ENCODE measurements at places on chromosomes 3 and 15. TPM values are rescaled to one million over a fixed set of nuclear protein-coding genes. Genes with fewer than 3 reads are reported as not detected.
A peak's percentile ranks its signal among the peaks of the same experiment; 100 is the strongest.

MYH15 gene
- 0.07 TPM for total RNA-seq

EOGT gene
- 18.2 TPM for total RNA-seq

BCL6 gene
- 27.7 TPM for total RNA-seq

ERC2 gene
- total RNA-seq: not detected

MESP2 gene
- not detected for total RNA-seq

PARP14 gene
- 70.2 TPM for total RNA-seq

PP2D1 gene
- total RNA-seq: not detected

CYP8B1 gene
- total RNA-seq: 0.09 TPM

ARL8B gene
- total RNA-seq: 48.3 TPM

DNA sequence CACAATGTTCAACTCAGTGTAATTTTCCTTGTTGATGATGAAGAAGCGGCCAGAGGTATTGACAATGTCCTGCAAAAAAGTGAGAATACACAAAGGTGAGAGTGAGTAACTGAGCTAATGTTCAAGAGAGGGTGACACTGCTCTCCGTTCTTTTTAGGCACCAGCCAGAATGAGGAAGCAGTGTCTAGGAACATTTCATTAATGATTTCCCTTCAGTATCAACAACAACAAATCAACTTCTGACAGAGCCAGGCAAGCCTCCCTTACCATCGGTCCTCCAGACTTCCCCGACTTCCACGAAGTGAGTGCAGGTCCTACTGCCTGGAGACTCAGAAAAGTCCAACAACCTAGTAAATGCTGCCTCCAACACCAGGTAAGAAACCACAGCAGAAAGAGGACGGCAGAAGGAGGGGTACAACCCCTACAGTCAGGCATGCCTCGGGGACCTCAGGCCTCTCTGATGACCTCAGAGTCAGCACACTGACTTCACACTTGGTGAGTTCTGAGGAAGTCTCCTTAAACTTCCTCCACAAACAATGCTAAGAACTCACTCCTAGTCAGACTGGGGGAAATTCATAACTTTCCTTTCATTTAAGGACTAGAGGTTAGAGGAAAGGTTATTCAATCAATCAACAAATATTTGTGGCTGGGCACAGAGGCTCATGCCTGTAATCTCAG, 62.7 kb downstream of the NPTN start:
- no peaks in the 10 kb centered on the region for H3K27me3 ChIP-seq
- H3K27ac ChIP-seq: no peak overlapping the region
- no peak overlapping the region for H3K4me3 ChIP-seq
- peaks cover 80% of the 10 kb centered on the region for H3K36me3 ChIP-seq

GRCh38 chr3:142447301-142447851, 461 bp downstream of the XRN1 start:
- peak; percentile 14 for DNase-seq
- H3K4me3 ChIP-seq: peak overlapping the region; percentile 91
- H3K36me3 ChIP-seq: peaks cover 14% of the 10 kb centered on the region
- H3K27me3 ChIP-seq: peaks cover 3% of the 10 kb centered on the region
- H3K4me1 ChIP-seq: peaks cover 16% of the 10 kb centered on the region

DNA sequence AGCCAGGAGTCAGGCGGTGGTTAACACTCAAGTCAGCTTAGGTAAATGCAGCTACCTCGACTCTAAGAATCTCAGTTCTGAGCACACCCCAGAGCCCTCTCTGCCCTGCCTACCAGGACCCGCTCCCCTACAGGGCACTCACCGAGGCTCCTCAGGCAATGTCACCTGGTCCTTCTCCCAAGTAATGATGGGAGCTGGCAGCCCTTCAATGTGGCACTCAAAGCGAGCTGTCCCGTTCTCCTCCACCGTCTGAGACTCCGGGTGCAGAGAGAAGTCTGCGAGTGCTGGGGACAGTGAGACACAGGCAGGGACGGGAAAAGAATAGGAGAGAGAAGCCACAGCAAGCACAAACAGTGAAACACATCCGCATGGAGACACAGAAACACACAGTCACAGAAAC, 12.7 kb downstream of the IGDCC4 start:
- no peak for DNase-seq
- H3K27me3 ChIP-seq: peaks cover 6% of the 10 kb centered on the region
- H3K36me3 ChIP-seq: no peaks in the 10 kb centered on the region
- no peak overlapping the region for H3K27ac ChIP-seq
- H3K4me1 ChIP-seq: no peaks in the 10 kb centered on the region

DNA sequence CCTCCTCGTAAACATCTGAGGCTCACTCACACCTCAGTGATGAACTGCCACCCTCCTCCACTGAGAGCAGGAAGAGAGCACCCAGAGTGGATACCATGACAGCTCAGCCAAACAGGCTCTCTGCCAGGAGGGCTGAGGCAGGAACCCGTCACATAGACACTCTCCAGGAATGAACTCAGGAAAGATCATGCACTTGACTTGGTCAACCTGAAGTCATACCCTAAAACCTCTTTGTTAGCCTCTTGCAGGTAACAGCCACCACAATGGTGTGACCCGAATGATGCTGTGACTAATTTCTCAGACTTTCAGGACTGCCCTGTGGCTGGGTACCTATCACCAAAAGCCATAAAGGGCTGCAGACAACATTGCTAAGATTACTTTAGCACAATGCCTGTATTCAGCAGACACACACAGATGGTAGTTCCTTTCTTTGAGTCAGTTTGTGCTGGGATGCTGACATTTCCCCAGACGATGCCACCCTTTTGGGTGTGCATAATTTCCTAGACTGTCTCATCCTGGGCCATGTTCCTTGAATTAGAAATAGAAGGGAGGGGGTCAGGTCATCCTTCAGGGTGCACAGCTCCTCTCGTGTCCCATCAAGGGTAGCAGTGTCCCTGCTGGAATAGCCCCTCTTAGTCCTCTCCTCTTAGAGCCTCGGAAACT, 30.3 kb downstream of the CX3CR1 start:
- H3K4me3 ChIP-seq: no peak overlapping the region
- no peaks in the 10 kb centered on the region for H3K27me3 ChIP-seq
- H3K4me1 ChIP-seq: peaks cover 29% of the 10 kb centered on the region
- H3K36me3 ChIP-seq: no peaks in the 10 kb centered on the region
- H3K27ac ChIP-seq: peak overlapping the region; percentile 8

GRCh38 chr3:94185753-94186152, 122.9 kb downstream of the NSUN3 start:
- no peaks in the 10 kb centered on the region for H3K4me1 ChIP-seq
- H3K27me3 ChIP-seq: no peaks in the 10 kb centered on the region
- no peaks in the 10 kb centered on the region for H3K36me3 ChIP-seq
- H3K27ac ChIP-seq: no peak overlapping the region

GRCh38 chr3:56086355-56086754, 381.9 kb downstream of the ERC2 start:
- no peaks in the 10 kb centered on the region for H3K4me1 ChIP-seq
- DNase-seq: no peak
- H3K27ac ChIP-seq: no peak overlapping the region
- H3K4me3 ChIP-seq: no peak overlapping the region
- H3K36me3 ChIP-seq: no peaks in the 10 kb centered on the region

DNA sequence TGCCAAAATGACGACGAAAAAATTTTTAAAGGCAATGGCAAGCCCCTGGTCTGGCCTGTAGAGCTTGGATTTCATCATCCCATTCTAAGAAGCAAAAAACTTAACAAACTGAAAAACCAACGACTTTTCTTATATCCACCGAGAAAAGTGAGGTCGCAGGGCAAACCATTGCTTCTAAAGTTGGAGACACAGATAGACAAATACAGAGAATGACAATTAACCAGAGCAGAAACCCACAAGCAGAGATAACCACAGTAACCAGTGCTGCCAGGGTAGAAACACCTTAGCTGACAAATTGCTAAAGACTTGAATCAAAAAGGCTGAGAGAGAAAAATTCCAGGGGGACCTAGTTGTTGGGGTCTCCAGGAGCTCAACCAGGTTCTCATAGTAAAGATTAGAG, 386.5 kb upstream of the SGO1 start:
- no peaks in the 10 kb centered on the region for H3K27me3 ChIP-seq
- H3K36me3 ChIP-seq: no peaks in the 10 kb centered on the region
- H3K27ac ChIP-seq: no peak overlapping the region
- H3K4me1 ChIP-seq: no peaks in the 10 kb centered on the region

- H3K4me3 ChIP-seq: no peak overlapping the region
- DNase-seq: no peak
- no peak overlapping the region for H3K27ac ChIP-seq
Observed at GRCh38 chr3:65733459-65733858, 305.3 kb downstream of the MAGI1 start.

DNA sequence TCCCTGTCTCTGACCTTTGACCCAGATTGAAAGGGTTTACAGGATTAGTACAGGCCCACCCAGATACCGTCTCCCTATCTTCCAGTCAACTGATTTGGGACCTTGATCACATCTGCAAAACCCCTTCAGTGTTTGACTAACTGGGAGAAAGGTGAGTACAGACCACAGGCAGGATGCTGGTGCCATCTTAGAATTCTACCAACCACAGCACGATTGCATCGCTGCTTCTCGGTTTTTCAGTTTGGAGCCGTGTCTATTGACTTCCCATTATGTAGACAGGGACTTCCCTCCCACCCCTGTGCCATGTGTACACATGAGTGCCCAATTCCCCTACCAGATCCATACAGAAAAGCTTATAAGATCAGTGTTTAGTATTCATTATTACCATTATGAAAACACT, 6.6 kb upstream of the KLF13 start:
- no peaks in the 10 kb centered on the region for H3K27me3 ChIP-seq
- no peak for DNase-seq
- no peak overlapping the region for H3K27ac ChIP-seq
- H3K36me3 ChIP-seq: no peaks in the 10 kb centered on the region
- H3K4me1 ChIP-seq: peaks cover 22% of the 10 kb centered on the region
- H3K4me3 ChIP-seq: no peak overlapping the region

DNA sequence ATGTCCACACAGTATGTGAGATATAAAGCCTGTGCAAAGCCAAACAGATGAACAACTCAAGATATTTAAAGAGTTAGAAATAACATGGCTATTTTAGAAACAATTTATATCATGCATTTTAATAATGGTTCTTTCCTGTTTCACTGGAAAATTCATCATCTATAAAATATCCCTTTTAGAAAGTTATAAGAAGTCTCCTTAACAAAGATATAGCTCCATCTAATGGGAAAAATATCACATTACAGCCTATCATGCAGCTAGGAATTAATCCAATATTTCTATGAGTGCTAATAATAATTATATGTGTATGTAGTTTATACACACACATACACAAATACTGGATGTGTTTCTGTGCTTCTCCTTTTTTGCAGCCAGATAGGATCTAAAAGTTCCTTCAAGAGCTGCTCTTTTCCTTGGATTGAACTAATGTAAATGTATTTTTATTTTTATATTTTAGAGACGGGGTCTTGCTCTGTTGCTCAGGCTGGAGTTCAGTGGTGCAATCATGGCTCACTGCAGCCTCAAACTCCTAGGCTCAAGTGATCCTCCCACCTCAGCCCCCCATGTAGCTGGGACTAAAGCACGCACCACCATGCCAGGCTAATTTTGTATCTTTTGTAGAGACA, 21.6 kb downstream of the RPL22L1 start:
- DNase-seq: no peak
- no peaks in the 10 kb centered on the region for H3K27me3 ChIP-seq
- no peaks in the 10 kb centered on the region for H3K4me1 ChIP-seq
- H3K36me3 ChIP-seq: no peaks in the 10 kb centered on the region
- H3K4me3 ChIP-seq: no peak overlapping the region
- H3K27ac ChIP-seq: no peak overlapping the region

GRCh38 chr3:135652388-135652787, 313.1 kb upstream of the PPP2R3A start:
- DNase-seq: no peak
- H3K27me3 ChIP-seq: no peaks in the 10 kb centered on the region
- no peak overlapping the region for H3K27ac ChIP-seq
- no peak overlapping the region for H3K4me3 ChIP-seq
- no peaks in the 10 kb centered on the region for H3K4me1 ChIP-seq

DNA sequence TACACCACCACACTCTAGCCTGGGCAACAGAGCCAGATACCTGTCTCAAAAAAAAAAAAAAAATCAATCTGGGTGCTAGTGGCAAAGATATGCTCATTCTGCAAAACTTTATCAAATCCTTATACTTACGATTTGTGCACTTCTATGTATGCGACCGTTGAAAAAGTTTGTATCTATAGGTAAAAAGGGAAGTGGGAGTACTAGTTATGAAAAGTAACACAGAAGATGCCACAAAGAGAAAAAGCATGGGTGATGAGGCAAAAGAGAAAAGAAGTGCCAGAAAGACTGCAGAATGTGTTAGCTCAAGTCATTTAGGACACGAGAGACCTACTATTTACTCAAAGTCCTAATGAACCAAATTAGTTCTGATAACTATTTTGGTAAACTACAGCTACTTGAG, 407.8 kb downstream of the SHQ1 start:
- peaks cover 5% of the 10 kb centered on the region for H3K36me3 ChIP-seq
- H3K27me3 ChIP-seq: no peaks in the 10 kb centered on the region
- no peak overlapping the region for H3K4me3 ChIP-seq
- H3K4me1 ChIP-seq: peaks cover 7% of the 10 kb centered on the region
- no peak overlapping the region for H3K27ac ChIP-seq

- H3K27me3 ChIP-seq: no peaks in the 10 kb centered on the region
- H3K4me1 ChIP-seq: no peaks in the 10 kb centered on the region
- no peak for DNase-seq
- H3K36me3 ChIP-seq: no peaks in the 10 kb centered on the region
- no peak overlapping the region for H3K4me3 ChIP-seq
Observed at GRCh38 chr3:186492385-186492984, 51.7 kb downstream of the CRYGS start.

DNA sequence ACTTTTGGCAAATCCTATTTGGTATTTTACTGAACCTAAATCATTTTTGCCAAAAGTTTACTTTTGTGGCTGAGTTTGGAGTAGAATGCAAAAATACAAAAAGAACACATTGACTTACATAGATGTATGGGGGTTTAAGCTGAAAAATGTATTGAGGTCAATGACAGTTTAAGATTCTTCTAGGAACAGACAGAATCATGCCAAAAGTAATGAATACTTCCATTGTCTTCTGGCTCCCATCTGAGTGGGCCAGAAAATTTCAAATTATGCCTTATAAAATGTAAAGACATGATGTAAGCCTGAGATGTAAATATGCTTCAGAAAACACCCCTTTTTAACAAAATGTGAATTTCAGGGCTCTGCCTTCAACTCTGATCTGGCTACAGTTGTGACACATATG, 375.1 kb upstream of the DPH6 start:
- no peak overlapping the region for H3K27ac ChIP-seq
- no peaks in the 10 kb centered on the region for H3K4me1 ChIP-seq
- H3K36me3 ChIP-seq: no peaks in the 10 kb centered on the region
- no peak overlapping the region for H3K4me3 ChIP-seq

- H3K27ac ChIP-seq: no peak overlapping the region
- no peaks in the 10 kb centered on the region for H3K4me1 ChIP-seq
- no peak for DNase-seq
- H3K36me3 ChIP-seq: no peaks in the 10 kb centered on the region
- H3K4me3 ChIP-seq: no peak overlapping the region
Observed at GRCh38 chr3:8756671-8757070, 12.7 kb downstream of the OXTR start.

GRCh38 chr3:23994244-23994569, 49.1 kb downstream of the NR1D2 start:
- H3K27ac ChIP-seq: no peak overlapping the region
- no peaks in the 10 kb centered on the region for H3K27me3 ChIP-seq
- no peaks in the 10 kb centered on the region for H3K36me3 ChIP-seq

GRCh38 chr15:27426805-27427204, 455.8 kb downstream of the GABRG3 start:
- no peaks in the 10 kb centered on the region for H3K4me1 ChIP-seq
- no peak for DNase-seq
- H3K27ac ChIP-seq: no peak overlapping the region
- no peaks in the 10 kb centered on the region for H3K36me3 ChIP-seq

GRCh38 chr3:243356-243725, 46.8 kb downstream of the CHL1 start:
- H3K4me1 ChIP-seq: no peaks in the 10 kb centered on the region
- no peak for DNase-seq
- H3K4me3 ChIP-seq: no peak overlapping the region
- no peaks in the 10 kb centered on the region for H3K27me3 ChIP-seq
- H3K36me3 ChIP-seq: no peaks in the 10 kb centered on the region
